ENCODE measurements at places on chromosomes 4 and X. TPM values are rescaled to one million over a fixed set of nuclear protein-coding genes. Genes with fewer than 3 reads are reported as not detected.
A peak's percentile ranks its signal among the peaks of the same experiment; 100 is the strongest.

TEX11 gene
- not detected for total RNA-seq

GPR119 gene
- not detected for total RNA-seq

TBC1D9 gene
- 0.12 TPM for total RNA-seq

ZMAT1 gene
- 2.8 TPM for total RNA-seq

YY2 gene
- total RNA-seq = 0.79 TPM

- H3K27me3 ChIP-seq = peaks cover 9% of the 10 kb centered on the region
- H3K4me1 ChIP-seq = peaks cover 6% of the 10 kb centered on the region
- H3K27ac ChIP-seq = no peak overlapping the region
- no peak overlapping the region for H3K4me3 ChIP-seq
- DNase-seq = no peak
Observed at GRCh38 chr4:89674876-89675459, 162.0 kb downstream of the SNCA start.

DNA sequence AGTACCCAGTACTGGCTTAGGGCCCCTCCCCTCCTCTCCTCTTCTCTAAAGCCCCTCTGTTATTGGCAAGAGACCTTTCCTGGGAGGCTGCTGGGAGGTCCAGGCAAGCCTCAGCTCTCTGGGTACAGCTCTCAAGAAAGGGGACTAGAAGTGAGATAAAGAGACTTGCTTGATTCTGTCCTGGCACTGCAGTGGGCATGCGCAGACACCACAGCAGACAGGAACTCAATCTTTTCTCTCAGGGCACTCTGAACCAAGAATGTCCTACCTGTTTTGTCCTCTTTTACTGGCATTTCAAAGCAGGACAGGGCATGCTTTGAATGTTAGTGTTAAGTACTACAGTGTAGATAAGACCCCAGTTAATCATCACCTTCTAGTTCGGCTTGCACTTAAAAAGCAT lies 74.9 kb downstream of the NYX start:
- DNase-seq = no peak
- H3K4me3 ChIP-seq = no peak overlapping the region
- H3K27me3 ChIP-seq = no peaks in the 10 kb centered on the region
- peaks cover 15% of the 10 kb centered on the region for H3K4me1 ChIP-seq
- H3K27ac ChIP-seq = no peak overlapping the region

GRCh38 chrX:16119353-16120220 lies 3.8 kb upstream of the GRPR start:
- peaks cover 3% of the 10 kb centered on the region for H3K27me3 ChIP-seq
- H3K36me3 ChIP-seq = no peaks in the 10 kb centered on the region
- peak overlapping the region; percentile 20 for H3K27ac ChIP-seq
- H3K4me3 ChIP-seq = no peak overlapping the region

GRCh38 chr4:74320559-74321118 lies 12.4 kb downstream of the EPGN start:
- no peak overlapping the region for H3K4me3 ChIP-seq
- no peak overlapping the region for H3K27ac ChIP-seq
- no peaks in the 10 kb centered on the region for H3K36me3 ChIP-seq
- DNase-seq = peak; percentile 56

Measured in activated naive CD4-positive, alpha-beta T cell treated with anti-CD3 and anti-CD28 coated beads for 36 hours (primary cell).